GM12864 (cell line): ENCODE measurements at places on chromosomes 1 and 21.

- DNase-seq: no peak
Observed at GRCh38 chr21:21051109-21052055, 53.2 kb downstream of the NCAM2 start.

- DNase-seq: no peak
Observed at GRCh38 chr1:230083053-230083452, 16.0 kb downstream of the GALNT2 start.

- no peak for DNase-seq
Observed at GRCh38 chr1:190129366-190129765, 348.3 kb downstream of the BRINP3 start.

DNA sequence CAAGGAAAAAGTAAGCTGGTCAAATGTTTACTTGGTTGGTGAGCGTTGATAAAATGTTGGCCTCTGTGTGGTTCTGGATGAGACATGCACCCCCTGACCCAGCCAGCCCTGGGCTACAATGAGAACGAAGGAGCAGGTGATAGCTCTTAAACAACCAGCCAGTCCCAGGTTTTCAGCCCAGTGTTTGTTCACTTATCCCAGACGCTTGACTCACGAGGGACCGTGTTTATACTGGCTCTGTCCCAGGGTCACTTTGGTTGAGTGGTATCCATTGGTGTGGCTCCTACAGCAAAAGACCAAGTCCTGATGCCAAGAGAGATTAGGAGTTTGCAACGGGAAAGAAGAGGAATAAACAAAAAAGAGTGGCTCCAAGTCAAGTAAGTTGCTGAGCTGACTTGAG, 86.9 kb downstream of the KCNJ15 start:
- DNase-seq: no peak

DNA sequence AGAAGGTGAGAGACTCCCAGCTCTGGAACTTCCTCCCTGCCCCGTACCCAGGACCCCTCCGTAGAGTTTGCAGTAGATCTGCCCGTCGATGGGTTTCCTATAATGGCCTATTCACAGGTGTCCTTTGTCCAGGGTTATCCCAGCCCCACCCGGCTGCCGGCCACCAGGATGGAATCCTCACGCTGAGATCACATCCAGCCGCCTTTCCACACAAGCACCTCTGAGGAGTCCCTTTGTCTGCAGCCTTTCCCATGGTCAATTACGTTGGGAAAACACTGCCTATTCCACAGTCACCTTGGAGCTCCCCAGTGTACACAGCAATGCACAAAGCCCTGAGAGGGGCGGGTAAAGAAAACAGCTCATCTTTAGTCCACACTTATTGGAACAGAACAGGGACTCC, 190.0 kb upstream of the EDN2 start:
- DNase-seq: no peak

DNA sequence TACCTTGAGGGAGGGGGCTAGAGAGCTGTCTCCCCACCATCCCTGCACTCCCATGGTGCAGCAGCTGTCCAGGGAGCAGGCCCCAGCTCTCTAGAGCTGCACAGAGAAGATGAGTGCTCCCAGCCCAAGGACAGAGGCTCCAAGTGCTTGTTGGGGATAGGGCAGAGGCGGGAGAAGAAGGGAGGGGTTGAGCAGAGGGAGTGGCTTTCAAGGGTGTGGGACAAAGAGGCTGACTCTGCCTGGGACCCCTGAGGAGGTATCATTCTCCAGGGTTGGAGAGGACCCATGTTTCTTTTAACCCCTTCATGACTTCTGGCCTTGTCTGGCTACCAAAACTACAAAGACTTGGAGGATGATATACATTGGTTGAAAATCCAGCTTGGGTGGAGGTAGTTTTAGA, 14.6 kb downstream of the FOXD2 start:
- no peak for DNase-seq

- DNase-seq: no peak
Observed at GRCh38 chr1:158552296-158552695, 1.9 kb downstream of the OR6Y1 start.

GRCh38 chr1:109895720-109896504, 14.7 kb upstream of the CSF1 start:
- DNase-seq: no peak

GRCh38 chr1:242065813-242066212, 66.9 kb upstream of the MAP1LC3C start:
- no peak for DNase-seq

GRCh38 chr1:3652548-3653285, 401 bp downstream of the TP73 start:
- no peak for DNase-seq

DNA sequence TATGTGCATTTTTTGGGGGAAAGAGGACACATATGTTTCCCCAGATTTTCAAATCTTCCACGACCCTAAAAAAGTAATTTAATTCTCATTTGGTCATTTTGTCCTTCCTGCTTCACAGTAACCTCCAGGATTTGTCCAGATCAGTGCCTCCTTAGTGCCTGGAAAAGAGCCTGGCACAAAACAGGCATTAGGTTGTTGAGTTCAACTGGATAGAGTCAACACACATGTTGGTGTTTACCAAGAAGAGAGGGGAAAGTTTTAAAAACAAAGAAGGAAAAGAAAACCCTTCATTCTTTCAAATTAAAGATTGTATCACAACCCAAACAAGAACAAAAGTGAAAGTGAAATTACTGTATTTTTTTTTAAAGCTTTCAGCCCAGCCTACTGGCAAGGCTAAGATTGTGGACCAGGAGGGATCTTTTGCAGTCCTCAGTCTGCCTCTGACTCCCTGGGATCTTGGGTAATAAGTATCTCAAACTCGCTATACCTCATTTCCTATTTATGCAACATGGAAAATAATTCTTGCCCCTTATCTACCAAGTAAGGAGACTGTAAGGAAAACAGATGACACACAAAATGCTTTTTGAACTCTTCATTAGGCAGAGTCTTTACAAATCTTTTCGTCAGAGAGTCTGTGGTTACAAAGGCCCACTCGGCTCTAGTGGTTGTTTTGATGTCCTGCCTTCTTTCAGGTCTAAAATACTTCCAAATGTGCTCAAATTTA, 57.8 kb downstream of the ZNF281 start:
- no peak for DNase-seq

- no peak for DNase-seq
Observed at GRCh38 chr1:172279939-172280636, 140.4 kb upstream of the C1orf105 start.

DNA sequence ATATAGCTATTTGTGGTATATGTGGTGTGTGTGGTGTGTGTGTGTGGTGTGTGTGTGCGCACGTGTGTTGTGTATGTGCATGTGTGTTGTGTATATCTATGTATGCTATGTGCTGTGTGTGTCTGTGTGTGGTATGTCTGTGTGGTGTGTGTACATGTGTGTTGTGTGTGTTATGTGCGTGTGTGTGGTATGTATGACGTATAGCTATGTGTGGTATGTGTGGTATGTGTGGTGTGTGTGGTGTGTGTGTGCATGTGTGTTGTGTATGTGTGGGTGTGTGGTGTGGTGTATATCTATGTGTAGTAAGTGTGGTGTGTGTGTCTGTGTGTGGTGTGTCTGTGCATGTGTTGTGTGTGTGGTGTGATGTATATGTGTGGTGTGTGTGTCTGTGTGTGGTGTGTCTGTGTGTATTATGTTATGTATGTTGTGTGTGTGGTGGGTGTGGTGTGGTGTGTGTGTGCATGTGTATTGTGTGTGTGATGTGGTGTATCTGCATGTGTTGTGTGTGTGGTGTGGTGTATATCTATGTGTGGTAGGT, 59.8 kb downstream of the EDN2 start:
- DNase-seq: no peak

DNA sequence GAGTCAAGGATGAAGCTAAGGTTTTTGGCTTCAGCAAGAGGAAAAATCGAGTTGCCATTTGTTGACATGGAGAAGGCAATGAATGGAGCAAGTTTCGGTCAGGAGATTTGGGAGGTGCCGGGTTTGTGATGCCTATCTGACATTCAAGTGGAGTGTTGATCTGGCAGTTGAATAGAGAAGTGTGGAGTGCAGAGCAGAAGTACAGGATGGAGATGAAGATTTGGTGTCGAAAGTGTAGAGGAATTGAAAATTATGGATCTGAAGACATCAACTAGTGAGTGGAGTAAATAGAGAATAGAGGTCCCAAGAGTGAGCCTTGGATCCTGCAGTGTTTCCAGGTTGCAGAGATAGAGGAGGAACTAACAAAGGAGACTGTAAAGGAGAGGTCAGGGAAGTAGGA, 25.9 kb downstream of the CITED4 start:
- no peak for DNase-seq

GRCh38 chr1:242187171-242187570, 188.3 kb upstream of the MAP1LC3C start:
- no peak for DNase-seq

- no peak for DNase-seq
Observed at GRCh38 chr1:156893048-156893953, at the start of gene PEAR1. TSS of gene PEAR1 (plus strand) at chr1:156893718. CDS start at chr1:156903927, 10,209 bp downstream.

GRCh38 chr1:89657886-89658285, 25.0 kb downstream of the LRRC8C start:
- DNase-seq: peak; percentile 37

- no peak for DNase-seq
Observed at GRCh38 chr1:171969813-171970212, 128.5 kb downstream of the DNM3 start.

GRCh38 chr1:165443539-165444311, 1.2 kb downstream of the RXRG start:
- no peak for DNase-seq

GRCh38 chr1:183995322-183996039, 42.0 kb downstream of the COLGALT2 start:
- no peak for DNase-seq

DNA sequence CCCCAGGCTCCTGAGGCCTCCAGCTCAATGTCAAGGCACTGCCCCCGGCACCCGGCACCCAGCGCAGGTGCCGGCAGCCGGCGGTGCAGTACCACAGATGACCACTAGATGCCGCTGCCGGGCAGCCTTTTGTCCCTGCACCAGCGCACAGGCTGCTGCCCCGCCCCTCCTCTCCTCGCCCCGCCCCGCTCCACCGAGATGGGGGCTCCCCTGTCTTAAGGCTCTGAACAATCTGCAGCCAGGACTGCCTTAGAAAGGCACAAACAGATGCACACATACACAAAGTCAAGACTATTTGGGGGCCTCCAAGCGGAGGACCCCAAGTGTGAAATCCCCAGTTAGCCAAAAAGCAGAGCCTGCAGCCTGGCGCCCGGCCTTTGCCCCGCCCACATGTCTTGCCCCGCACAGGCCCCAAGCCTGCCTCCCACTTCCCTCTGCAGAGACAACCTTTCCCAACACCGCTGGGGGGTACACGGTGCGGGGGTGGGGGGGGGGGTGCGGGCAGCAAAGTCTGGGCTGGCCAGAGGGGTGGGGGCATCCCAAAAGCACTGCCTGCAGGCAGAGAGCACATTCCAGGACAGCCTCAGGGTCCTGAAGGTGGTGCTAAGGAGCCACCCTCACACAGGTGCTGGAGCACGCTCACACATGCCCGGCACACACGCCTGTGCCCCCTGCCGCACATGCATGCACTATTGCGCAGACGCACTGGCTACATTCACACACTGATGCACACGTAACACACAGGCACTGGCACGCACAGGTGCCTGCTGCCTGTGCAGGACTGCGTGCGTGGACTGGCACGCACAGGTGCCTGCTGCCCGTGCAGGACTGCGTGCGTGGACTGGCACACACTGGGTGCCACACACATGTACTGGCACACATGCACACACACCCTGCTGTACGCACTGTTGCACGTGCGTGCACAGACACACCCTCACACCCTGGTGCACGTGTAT, 37.1 kb downstream of the ARHGEF16 start:
- no peak for DNase-seq

- no peak for DNase-seq
Observed at GRCh38 chr1:44759077-44759476, 16.3 kb upstream of the RPS8 start.

GRCh38 chr1:107897438-107898345, 67.3 kb downstream of the VAV3 start:
- DNase-seq: no peak

GRCh38 chr1:52059321-52059720, 3.2 kb downstream of the BTF3L4 start:
- no peak for DNase-seq

- peak; percentile 41 for DNase-seq
Observed at GRCh38 chr1:233897325-233898162, 6.9 kb upstream of the SLC35F3 start.

- no peak for DNase-seq
Observed at GRCh38 chr1:111221276-111221632, 6.3 kb upstream of the CHI3L2 start.
